NCI-H1930 (cell line): ENCODE measurements at places on chromosomes 4 and X.

GRCh38 chr4:54842226-54842625, 184.5 kb downstream of the KIT start:
- no peak for DNase-seq

DNA sequence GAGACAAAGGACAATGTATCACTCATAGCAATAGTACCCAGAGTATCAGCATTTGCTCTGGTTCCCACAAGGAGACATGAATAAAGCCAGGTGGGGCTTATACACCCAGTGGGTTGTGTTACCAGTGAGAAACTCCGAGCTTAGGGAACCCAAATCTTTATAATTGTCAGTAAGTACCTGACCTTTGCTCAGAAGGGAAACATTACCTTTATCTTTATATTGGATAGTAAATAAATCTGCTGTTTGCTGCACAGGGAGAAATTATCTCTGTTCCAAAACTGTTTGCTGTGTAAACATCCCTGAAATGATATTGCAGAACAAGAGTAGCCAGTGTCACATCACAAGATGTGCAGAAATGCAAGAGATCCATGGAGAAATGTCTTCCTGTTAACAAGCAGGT, 12.1 kb upstream of the SLAIN2 start:
- no peak for DNase-seq

DNA sequence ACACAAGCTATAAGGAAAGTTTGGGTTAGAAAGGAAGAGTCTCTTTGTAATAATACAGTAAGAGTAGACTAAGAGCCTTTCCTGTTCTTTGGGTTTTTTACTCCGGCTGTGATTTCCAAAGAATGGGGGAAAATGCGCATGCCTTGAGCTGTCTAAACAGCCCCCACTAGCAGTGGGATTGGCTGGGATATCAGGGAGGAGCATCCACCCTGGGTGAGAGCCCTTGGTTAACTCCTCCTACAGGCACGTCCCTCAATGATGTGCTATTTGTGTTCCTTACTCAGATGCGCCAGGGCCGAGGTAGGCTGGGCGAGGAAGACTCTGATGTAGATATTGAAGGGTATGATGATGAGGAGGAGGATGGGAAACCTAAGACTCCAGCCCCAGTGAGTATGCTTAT, 74.0 kb upstream of the OGT start:
- DNase-seq, result no peak

DNA sequence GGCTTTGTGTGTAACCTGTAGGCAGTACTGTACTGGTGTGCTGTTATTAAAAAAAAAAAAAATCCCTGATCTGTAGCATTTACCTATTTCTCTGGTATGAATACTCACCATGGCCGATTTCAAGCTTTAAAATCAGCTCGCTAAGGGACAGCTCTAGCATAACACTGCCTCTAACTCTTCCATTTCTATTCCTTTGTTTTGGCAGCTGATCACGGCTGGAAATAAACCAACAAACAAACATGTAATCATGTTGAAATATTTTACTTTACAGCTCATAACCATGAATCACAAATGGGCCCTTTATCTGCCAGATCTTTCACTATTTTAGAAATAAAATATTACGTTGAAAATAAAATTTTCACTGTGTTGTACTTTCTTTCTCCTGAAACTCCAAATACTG, 60.5 kb upstream of the IL15 start:
- no peak for DNase-seq
